ENCODE measurements at places on chromosomes 3 and 15.

GRCh38 chr3:124850212-124850611 is 37.0 kb downstream of the ITGB5 start:
- DNase-seq, result no peak

DNA sequence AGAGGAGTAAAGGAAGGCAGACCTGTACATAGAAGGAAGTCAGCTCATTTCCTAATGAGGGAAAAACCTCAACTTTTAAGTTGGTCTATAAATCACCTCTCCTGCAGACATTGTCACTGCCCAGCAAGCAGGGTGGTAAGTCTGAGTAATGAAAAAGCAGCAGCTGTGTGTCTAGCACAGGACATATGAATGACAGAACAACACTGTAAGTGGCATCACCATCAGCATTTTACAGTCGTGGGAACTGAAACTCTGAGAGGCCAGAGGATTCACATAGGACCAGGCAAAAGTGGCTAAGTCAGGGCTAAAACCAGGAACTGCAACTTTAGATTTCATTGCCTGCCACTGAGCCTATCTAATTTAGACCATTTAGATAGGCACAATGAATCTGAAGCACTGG is 235.6 kb downstream of the CLSTN2 start:
- no peak for DNase-seq

DNA sequence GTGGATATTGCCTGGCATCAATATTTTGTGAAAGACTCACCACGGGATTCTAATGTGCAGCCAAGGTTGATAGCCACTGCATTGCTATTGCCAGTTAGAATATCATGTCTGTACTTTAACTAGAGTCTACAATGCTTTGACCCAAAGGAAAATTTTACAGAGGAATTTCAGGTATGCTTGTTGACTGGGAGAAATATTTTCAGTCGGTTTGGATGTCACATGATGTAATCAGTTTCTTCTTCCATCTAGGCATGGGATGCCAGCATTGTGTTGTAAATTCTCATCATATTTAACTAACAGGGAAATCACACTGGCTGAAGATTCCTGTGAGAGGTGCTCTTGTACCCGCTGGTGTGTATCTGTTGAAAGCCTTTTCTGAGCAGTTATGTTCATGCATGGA is 508.9 kb upstream of the ADAMTS9 start:
- no peak for DNase-seq

DNA sequence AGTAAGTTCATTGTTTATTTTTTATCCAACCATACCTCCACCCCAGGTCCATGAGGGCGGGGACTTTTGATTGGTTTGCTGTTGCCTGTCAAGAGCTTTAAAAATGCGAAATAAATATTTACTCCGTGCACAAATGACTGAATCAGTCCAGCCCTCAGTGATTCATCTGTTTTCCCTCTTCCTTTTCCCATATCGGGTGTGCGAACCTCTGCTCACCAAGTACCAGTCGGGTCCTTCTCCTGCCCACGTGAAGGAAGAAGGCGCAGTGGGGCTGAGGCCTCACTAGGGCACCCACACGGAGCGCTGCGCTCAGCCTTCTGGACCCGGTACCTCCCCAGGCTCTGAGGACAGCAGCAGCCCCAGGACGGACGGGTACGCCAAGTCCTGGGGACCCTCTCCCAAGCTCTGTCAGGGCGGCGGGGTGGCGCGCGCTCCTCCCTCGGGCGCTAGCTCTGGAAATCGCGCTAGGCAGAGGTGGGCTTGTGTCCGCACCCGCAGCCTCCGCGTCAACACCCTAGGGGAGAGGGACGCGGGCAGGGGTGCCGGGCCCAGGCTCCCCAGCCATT is 70.5 kb upstream of the EPHB3 start:
- no peak for DNase-seq

DNA sequence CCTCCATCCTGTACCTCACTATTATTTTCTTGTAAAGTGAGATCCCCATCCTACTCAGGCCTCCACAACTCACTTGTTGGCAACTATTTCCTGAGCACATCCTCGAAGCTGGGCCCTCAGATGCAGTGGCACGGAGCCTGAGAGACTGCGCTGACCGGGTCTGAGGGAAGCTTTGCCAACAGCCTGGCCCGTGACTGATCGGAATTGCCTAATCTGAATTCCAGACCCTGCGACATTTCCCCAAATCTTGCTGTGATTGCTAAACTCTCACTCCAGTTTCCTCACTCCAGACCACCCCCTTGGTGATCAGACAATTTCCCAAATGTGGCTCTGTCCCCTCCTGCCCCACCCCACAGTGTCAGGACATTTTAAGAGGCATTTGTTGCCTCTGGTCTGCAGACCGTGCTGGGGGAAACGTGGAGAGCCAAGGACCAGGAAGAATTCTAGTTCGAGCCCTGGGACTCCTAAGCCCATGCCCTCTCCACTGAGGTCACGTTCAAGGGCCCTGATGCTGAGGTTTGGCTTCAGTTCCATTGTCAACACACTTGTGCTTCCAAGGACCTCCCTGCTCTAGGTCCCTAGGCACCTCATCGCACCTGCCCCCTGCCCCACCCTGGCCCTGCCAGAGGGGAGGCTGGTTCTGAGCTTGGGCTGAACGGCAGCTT is 22.8 kb downstream of the KLHL25 start:
- no peak for DNase-seq

DNA sequence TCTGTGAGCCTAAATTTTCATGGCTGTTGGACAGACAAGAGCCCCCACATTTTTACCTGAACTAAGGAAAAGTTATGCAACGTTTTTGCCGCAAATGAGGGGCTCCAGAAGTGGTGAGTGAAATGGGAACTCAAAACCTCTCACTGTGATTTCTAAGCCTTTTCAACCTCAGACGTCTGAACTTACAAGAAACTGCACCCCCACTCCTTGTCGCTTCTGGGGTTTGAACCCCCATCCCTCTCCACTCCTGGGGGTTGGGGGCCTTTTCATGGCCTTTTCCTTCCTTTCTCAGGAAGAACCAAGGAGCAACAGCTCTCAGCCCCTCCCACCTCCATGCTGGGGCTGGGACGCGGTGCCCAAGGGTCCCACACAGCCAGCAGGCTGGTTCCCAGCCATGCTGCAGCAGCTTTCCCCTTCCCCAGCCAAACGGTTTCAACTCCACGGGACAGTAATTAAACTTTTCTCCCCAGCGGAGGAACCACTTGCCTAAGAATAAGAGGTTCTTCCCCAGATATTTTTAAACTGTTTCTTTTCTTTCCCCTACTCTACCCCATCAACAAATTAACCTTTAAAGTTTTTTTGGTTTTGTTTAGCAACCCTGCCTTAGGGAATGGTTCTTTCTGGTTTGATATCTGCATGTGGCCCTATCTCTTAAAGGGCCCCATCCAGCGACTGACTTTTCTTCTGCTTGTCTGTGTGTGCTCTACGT is 387.6 kb upstream of the CBLB start:
- DNase-seq, result no peak

GRCh38 chr15:76060118-76060989 is 569 bp downstream of the TMEM266 start:
- DNase-seq, result no peak

DNA sequence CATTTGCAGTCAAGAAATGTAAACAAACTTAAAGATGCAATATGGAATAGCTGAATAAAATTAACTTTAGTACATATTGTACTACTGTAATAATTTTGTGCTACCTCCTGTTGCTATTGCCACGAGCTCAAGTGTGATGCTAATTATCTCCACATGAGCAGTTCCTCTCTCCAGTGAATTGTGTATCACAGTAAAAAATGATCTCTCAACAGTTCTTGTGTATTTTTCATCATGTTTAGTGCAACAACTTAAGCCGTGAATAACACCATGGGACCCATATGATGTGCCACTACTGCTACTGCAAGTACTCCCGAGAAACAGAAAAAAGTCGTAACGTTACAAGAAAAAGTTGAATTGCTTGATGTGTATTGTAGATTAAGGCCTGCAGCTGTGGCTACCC is 12.4 kb downstream of the RIOX2 start:
- no peak for DNase-seq

DNA sequence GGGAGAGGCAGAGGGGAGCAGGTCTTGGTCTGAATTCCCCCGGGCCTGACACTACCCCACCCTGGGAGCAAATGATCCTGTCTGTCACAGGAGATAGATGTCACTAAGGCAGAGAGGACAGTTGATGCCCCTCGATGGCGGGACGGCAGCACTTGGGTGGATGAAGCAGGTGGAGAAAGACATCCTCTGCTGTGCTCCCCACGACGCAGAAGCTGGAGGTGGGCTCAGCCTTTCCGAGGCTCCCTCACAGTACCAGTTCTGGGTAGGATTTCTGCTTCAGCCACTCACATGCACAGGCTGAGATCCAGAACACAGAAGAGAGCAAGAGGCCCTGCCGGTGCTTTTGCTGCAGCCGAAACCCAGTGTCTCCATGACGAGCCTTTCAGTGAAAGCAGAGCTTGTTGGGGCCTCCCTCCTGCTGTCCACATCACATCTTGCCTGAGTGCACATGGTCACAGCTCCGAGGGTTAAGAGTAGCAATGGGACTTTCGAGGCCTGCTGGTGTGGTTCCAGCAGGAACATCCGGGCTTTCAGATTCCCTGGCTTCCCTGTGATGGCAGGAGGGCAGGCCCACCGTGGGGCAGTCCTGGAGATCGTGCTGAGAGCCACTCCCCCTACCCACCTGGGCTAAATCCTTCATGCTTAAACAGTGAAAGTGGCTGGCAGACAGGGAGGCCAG is 107.3 kb upstream of the PRR20G start:
- DNase-seq, result no peak

DNA sequence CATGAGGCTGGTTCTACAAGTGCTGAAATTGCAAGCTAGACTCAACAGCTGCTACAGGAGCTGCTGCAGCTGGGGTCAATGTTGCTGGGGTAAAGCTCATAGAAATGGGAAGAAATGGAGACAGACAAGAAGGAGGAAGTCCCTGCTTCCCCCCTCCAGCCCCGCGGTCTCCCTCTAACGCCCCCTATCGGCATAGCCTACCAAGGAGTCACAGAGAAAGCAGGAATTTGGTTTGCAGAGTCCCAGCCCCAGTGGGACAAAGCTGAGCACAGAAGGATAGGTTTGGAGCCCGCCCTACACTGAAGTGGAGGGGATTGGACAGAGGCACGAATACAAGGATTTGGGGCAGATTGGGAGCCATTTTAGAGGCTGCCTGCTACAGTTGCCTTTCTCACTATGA is 176.9 kb upstream of the ANKRD28 start:
- DNase-seq, result peak; percentile 47
